Esophagus squamous epithelium (tissue), 5 donors: ENCODE measurements at places on chromosomes 1 and 21.

- no peak for DNase-seq
Observed at GRCh38 chr1:230243583-230244353, 176.7 kb downstream of the GALNT2 start.

DNA sequence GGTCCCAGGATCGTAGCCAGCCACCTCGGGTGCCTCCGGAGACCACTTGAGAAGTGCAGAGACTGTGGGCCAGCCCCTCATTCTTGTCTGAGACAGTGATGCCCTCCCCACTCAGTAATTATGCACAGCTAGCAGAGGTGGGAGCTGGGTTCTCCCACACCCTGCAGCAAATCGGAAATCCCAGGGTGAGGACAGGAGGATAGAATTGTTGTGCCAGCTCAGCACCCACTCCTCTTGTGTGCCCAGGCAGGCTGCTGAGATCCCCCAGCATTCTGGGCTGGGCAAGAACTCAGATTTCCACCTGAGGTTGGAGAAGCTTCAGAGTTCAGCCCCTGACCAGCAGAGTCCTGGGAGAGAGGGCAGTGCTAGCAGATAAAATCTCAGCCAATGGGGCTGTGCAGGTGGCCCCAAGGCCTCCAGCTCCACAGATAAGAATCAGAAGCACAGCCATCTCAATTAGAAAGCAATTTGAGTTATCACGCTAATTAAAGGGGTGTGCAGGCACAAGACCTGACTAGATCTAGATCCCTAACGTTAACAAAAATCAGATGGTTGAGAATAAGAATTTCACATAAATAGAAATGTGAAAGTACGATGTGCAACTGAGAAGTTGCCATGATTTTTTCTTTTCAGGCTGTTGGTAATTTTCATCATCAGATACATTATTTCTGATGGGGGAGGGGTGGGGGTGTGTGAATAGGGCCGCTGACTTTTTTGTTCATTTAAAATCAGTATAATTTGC, 45.5 kb upstream of the IRF2BP2 start:
- no peak for DNase-seq

DNA sequence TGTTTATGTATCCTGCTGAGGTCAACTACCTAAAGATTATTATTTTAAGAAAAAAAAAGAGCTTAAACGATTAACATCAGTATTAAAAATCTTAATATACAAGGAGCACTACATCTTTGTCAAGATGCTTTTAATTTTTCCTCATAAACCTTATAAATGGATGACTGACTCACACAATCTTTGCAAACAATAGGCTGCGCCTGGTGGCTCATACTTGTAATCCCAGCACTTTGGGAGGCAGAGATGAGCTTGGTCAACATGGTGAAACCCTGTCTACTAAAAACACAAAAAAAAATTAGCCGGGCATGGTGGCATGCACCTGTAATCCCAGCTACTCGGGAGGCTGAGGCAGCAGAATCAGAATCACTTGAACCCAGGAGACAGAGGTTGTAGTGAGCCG, 1.7 kb downstream of the KHDC4 start:
- DNase-seq, result no peak

DNA sequence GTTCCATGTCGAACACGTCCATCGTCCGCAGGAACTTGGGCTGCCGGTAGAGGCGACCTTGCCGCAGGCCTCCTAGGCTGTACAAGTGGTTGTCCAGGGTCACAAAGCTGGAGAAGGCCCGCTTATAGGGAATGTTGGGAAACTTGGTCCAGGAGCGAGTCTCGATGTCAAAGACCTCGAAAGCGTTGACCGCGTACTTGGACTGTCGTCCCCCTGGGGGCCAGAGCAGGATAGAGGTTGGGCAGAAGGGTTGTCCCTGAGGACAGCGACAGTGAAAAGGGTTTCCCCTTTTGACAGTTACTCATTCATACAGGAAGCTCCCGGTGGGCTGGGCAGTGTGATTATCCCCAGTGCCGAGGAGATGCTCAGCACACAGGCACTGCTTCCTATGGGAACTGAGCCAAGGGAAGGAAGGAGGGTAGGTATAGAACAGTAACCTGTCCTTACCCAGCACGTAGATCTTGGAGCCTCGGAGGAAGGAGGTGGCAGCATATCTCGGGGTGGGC, 17.5 kb downstream of the KLHDC8A start:
- DNase-seq, result no peak

DNA sequence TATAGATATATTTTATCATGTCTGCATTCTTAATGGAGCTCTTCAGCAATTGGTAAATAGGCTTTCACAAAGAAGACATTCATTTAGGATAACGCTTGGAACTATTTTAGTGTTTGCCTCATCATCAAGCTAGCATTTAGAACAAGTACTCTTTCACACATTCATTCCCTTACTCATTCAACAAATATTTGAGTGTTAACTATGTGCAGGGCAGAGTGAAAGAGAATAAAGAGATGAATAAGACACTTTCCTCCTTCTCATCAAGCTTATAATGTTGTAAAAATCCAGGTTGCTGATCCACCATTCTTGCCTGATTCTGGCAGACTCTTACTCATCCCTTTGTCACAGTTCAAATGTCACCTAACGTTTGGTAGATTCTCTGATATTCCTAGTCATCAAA, 386.3 kb upstream of the BEND5 start:
- DNase-seq, result no peak

DNA sequence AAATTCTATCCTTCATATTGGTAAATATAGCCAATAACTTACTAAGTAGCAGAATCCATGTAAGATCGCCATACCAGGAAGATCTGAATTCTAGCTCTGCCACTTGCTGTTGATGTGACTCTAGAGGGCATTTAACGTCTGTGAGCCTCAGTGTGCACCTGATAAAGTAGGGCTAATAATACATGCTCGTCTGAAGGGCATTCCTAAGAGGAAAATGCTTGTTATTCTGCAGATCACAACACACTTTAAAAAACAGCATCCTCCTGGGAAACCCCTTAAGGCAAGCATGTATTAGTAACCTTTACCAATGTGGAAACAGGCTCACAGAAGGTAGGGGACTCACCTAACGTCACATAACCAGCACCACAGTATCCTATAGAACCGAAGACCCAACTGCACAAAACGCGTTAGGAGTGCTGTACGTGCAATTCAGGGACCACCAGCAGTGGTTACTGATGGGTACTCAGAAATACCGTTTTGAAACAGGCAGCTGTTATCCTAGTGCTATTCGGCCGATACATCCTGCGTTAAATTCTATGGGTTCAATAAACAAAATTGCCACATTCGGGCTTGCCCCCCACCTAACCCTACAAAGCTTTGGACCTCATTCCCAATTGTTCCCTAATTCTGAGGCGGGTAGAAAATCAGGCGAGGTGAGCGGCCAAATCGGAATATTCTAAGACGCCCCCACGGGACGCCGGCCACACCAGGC, 758 bp downstream of the DEPDC1 start:
- DNase-seq, result no peak

- no peak for DNase-seq
Observed at GRCh38 chr1:170310951-170311350, 165.2 kb downstream of the NTMT2 start.

GRCh38 chr1:232648316-232648715, 18.4 kb upstream of the SIPA1L2 start:
- DNase-seq, result no peak

GRCh38 chr1:41648230-41648629, 163.7 kb upstream of the EDN2 start:
- no peak for DNase-seq

- no peak for DNase-seq
Observed at GRCh38 chr1:35247256-35247655, 21.3 kb upstream of the ZMYM4 start.

- no peak for DNase-seq
Observed at GRCh38 chr1:230681599-230681998, 32.3 kb downstream of the AGT start.

DNA sequence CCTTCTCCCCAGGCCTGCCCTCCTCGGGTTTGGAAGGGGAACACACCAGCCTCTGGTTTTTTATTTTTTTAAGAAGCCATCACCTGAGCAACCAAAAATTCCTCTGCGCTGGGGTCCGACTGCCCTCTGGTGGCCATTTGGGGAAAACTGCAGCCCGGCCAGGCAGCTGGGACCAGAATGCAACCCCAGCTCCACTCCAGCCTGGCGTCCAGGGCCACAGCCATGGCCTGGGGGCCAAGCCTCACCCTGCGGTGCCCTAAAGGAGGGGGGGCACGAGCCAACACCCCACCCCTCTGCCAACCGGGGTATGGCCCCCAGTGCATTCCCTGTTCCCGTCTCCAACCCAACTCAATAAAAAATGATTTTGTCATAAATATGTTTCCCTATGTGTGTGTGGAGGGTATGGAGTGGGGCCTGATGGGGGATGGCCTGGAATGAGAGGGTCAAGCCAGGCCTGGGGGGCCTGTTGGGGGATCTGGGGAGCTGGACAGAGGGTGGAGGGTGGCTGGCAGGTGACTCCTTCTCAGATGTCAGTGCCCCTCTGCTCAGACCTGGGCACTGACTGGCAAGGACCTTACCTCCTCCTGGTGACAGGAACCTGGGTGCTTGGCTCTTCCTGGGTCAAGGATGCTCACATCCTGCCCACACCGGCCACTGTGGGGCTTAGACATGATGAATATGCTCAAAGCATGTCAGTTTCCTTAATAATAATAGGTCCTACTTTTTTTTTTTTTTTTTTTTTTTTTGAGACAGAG, 3.2 kb downstream of the GPR3 start:
- no peak for DNase-seq
